HS-5 (cell line): ENCODE measurements at places on chromosomes 12 and 14.

- DNase-seq = no peak
Measured at GRCh38 chr14:31990926-31991572, 86.1 kb upstream of the ARHGAP5 start.

DNA sequence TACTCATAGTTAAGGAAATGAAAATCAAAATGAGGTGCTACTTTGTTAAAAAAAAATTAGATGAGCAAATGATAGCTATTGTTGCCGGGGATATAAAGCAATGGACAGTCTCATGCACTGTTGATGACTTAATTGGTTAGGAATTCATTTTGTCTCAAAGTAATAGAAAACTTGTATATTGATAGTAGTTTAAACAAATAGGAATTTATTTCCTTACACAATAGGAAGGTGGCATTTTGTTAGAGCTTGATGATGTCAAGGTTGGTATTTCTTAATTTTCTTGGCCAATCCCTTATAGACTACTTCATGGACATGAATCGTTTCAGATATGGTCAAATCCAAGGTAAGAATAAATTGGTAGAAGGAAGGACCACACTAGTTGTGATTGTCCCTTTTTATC is 7.8 kb downstream of the PRPF39 start:
- DNase-seq = peak; percentile 52

DNA sequence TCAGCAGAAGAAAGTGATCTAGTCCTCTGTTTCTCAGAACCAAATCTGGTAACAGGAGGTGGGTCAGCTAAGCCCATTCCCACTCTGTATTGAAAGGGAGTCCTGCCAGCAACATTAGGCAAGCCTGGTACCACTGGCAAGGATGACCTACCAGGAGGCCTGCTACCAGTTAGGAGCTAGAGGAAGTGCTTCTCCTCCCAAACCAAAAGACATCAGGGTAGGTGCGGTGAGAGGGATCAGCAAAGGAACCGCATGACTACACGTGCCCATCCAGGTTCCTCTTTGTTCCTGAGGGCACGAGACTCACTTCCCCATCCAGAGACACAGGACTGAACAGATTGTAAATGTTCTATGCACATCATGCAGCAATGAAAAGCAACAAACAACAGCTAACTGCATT is 2.8 kb downstream of the KLRC4 start:
- no peak for DNase-seq

- DNase-seq = no peak
Measured at GRCh38 chr12:123076604-123077297, 74.1 kb downstream of the PITPNM2 start.

DNA sequence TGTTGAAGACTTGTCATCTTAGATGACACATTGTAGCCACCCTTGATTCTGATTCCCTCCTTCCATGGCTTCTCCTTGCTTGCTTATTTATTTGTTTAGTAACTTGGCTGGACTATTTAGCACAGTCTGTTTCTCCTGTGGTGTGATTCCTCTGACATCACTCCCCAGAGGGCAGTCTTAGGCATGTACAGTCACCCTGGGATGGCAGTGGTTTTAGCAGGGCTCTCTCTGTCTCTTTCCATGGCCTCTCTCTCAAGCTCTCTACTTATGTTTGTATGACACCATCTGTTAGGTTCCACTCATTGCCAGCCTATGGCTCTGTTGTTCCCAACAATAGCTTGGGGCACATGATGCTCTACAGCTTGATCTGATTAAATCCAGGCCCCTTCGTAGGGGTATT is 158.3 kb downstream of the ADGRD1 start:
- DNase-seq = no peak

DNA sequence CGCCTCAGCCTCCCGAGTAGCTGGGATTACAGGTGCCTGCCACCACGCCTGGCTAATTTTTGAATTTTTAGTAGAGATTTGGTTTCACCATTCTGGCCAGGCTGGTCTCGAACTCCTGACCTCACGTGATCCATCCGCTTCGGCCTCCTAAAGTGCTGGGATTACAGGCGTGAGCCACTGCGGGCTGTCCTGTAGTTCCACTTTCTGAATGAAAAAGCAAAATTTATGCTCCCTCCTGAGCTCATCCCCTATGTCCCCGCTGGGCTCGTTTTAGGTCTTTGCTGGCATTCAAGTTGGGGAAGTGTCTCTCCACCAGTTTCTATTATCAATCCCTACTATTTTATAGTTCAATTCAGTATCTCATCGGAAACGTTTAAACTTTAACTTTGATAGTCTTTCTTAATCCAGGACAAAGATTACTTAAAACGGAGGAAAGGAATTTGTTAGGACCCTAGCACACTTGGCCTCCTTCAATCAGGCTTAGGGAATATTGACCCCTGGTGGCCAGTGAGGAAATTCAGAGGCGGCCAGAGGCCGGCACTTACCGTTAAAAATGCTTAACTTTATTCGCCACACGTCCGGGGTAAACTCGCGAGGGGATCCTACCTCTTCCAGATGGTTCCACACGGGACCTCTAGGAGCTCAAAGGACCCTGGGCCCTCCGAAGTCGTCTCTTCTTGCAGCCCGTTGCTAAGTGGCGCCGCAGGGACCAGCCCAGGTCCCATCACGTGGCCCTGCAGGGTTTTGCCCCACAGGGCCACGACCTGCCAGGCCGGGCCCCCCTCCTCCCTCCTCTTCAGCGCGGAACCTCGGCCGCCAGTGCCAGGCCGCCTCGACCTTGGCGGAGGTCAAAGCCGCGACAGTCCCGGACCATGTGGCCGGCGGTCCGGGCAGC is 11.4 kb upstream of the DNAL1 start:
- no peak for DNase-seq

DNA sequence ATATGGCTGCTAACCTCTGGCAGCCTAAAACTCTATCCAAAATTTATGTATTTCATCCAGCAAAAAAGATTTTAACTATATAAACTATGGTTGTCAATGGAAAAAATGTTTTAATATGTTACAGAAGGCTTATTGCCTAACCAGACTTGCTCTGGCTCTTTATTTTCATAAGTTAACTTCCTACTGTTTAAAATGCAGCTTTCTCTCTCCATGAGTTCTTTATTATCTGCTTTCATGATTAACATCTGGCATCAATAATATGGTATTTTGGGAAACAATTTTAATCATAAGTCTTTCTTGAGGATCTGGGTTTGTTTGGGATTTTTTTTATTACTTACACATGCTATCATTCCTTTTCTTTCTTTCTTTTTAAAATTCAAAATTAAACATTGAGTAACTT is 20.5 kb downstream of the KERA start:
- no peak for DNase-seq

DNA sequence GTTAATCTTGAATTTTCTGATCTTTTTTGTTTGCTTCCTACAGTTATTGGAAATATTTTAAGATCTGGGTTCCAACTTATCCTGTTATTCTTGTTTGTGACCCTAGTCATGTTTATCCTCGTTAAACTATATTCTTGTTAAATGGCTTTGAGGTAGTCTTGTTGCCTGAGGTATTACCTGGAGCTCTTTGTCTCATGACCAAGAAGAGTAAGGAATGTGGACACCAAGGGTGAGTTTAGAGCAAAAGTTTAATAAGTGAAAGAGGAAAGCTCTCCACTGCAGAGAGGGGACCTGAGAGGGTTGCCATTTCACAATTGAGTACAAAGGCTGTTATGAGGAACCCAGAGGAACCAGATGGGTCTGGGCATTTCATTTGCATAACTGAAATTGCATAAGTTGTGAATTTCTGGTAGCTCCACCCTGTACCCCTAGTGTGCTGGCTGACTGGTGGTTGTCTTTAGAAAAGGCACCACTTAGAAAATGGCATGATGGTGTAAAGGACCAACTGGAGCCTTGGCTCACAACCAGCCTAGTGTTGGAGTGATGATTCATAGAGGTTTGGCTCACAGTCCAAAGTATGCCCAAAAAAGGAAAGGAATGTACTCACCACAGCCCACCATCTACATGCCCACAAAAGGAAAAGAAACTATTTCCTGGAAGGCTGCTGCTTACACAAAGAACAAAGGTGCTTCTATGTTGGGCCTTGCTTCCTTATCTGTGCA is 36.7 kb upstream of the RESF1 start:
- DNase-seq = peak; percentile 37

DNA sequence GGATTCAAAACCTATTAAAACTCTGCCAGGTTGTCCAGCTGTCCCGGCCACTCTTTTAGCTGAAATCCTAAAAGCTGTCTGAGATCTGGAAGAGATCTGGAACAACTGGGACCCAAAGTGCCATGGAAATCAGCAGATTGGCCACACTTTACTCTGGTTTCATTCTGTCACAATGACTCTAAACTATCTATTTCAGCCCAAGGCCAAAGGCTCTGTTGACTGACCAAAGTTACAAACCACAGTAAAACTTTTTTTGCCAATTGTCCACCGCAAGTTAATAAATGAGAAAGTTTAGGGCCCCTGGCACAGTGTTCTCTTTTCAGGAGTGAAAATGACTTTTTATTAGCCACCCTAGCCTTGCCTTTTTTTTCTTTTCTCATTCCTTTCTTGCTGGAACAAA is 113.4 kb upstream of the CPM start:
- no peak for DNase-seq

DNA sequence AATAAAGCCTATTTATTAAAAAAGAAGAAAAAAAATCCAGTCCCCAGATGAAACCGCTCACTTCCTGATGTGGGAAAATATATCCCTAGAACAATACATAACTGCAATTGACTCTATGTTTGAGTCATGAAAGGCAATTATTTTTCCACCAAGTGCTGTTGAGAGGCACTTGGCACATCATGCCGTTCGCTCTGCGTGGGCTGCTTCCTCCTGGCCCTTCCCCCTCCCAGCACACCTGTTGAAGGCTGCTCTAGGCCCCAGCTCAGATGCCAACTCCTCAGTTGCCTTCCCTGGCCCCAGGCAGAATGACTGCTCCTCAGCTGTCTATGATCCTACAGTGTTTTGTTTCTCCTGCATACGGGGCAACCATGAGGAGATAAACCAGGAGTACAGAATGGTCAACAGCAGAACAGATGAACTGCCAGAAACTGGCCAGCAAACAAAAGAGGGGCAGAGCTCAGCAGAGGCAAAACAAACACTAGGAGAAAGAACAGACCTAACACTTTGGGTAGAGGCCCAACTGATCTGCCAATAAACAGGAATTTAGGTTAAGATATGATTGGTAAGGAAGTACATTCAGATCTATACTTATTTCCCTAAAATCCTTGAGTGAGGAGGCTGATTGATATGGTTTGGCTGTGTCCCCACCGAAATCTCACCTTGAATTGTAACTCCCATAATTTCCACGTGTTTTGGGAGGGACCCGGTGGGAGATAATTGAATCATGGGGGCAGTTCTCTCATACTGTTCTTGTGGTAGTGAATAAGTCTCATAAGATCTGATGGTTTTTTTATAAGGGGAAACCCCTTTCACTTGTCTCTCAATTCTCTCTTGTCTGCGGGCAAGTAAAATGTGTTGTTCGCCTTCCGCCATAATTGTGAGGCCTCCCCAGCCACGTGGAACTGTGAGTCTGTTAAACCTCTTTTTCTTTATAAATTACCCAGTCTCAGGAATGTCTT is 58.6 kb downstream of the SLC38A1 start:
- DNase-seq = no peak

- DNase-seq = no peak
Measured at GRCh38 chr14:89058697-89059096, 234.2 kb downstream of the TTC8 start.

GRCh38 chr14:74425525-74426201 is 347 bp downstream of the SYNDIG1L start:
- DNase-seq = no peak

DNA sequence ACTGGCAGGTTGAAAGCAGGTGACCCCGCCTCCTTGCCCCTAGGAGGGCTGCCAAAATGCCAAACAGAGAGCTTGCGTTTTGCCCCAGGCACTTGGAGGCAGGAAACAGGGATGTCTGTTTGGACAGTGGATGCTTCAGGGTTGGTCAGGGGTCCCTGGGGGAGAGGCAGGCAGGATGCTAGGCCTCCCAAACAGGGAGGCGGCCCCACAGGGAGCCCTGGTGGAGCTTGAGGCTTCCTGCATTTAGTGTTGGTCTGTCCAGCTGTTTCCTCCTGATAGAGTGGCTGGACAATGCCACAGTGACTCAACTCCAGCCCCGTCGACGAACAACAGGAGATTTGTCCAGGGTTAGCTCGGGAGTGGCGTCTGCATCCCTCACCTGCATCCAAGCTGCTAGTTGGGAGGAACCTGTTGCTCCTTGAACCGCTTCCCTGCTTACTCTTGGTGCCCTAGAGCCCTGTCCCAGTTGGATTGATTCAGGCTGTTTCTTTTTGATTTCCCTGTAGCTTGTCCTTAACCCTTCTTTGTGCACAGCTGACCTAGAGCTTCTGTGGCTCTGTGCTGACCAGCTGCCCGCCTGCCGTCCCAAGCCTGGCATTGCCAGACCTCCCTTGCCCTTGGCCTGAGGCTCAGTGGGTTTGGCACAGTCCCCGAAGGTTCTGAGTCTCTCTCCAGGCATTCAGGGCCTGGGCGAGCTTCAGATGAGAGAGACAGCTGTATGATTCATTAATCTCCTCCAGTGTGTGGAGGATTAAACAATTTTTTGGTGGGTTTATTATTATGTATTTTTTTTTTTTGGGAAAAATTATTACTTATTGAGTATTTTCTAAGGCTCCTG is 45.9 kb downstream of the TSPAN9 start:
- peak; percentile 68 for DNase-seq

DNA sequence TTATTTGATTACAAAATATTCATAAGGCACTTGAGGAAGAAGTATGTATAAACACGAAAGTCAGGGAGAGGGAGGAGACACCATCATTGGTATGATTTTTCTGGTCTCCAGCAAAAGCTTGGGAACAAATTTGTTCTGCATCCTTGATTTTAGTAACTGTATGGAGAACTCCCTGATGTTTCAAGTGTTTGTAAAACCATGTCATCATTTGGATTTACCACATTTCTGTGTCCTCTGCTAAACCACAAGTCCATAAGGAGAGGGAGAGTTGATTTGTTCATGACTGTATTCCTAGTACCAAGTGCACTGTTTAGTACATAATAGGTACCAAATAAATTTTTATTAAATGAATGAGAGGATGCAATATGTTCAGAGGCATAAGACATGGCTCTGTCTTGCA is 181.1 kb downstream of the BTG1 start:
- no peak for DNase-seq

- DNase-seq = no peak
Measured at GRCh38 chr14:89773151-89773550, 181.4 kb downstream of the EFCAB11 start.

GRCh38 chr12:124559182-124560017 is 8.0 kb downstream of the NCOR2 start:
- no peak for DNase-seq

GRCh38 chr12:41802803-41803202 is 341.9 kb downstream of the GXYLT1 start:
- no peak for DNase-seq

DNA sequence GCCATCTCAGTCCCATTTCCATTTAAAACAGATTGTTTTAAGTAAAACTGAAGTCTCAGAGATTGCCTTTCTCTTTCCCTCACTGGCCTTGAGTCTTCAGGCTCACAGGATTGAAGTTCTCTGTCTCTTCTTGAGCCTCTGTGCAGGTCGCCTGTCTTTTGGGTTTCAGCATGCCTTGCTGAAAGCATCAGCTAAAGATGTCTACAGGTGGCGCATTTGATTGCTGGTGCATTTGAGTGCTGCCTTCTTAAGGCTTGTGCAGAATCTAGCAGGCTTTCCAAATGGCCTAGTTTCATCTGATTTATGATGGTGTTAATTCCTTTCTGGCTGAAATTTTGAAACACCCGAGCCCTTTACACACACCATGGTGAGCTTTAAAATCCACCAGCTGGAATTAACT is 1062.2 kb upstream of the FBXO33 start:
- DNase-seq = no peak
